ENCODE measurements at places on chromosomes 5 and 9.

GRCh38 chr5:141753971-141754713 is 72.1 kb upstream of the ARAP3 start:
- no peak for DNase-seq

DNA sequence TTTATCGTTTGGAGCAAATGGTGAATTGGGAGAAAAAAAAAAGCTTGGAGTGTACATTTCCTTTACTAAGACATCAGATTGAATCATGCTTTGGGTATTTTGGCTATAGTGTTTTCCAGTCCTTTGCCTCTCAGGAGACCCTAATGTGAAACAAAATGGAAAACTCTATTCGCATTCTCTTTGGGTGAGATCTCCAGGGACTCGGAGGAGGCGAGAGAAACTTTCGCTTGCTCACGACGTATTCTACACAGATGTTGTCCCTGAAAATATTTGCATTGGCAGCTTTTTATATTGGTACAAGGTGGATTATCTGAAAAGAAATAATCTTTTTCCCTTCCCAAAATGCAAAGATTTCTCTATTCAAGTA is 1240.1 kb upstream of the WWC1 start:
- DNase-seq, result no peak

DNA sequence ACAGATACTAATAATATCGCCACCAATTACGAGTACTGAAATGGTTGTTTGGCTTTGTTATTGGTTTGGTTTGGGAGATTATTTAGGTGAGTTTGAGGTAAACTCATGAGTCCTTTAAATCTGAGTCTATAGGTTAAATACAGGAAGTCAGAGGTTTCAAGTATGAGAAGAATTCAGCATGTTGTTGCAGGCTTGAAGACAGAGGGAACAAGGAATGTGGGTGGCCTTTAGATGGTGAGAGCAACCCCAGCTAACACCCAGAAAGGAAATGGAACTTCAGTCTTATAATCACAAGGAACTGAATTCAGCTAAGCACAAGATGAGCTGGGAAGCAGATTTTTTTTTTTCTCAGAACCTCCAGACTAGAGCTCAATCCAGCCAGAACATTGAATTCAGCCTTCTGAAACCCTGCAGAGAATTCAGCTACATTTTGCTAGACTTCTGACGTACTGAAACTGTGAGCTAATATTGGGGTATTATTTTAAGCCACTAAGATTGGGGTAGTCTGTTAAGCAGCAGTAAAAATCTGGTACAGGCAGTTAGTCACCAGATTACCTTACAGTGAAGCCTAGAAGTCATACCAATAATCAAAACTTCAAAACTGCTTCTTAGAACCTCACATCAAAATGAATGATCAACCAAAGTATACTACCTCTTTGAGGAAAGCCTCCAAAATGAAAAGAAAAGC is 216.0 kb upstream of the PUM3 start:
- no peak for DNase-seq

DNA sequence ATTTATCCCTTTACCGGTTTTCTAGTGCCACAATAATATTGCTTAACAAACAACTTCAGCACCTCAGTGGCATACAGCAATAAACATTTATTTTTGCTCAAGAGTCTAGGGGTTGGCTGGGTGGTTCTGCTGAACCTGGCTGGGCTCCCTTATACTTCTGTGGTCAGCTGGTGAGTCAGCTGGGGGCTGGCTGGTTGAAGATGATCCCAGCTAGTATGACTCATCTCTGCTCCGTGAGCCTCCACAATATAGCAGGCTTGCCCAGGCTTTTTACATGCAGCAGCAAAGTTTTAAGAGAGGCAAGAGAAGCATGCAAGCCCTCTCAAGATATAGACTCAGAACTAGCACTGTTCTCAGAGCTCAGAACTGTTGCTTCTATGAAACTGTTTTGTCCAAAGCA is 523.5 kb upstream of the CLINT1 start:
- DNase-seq, result no peak

GRCh38 chr9:19255112-19255511 is 24.6 kb downstream of the DENND4C start:
- no peak for DNase-seq

DNA sequence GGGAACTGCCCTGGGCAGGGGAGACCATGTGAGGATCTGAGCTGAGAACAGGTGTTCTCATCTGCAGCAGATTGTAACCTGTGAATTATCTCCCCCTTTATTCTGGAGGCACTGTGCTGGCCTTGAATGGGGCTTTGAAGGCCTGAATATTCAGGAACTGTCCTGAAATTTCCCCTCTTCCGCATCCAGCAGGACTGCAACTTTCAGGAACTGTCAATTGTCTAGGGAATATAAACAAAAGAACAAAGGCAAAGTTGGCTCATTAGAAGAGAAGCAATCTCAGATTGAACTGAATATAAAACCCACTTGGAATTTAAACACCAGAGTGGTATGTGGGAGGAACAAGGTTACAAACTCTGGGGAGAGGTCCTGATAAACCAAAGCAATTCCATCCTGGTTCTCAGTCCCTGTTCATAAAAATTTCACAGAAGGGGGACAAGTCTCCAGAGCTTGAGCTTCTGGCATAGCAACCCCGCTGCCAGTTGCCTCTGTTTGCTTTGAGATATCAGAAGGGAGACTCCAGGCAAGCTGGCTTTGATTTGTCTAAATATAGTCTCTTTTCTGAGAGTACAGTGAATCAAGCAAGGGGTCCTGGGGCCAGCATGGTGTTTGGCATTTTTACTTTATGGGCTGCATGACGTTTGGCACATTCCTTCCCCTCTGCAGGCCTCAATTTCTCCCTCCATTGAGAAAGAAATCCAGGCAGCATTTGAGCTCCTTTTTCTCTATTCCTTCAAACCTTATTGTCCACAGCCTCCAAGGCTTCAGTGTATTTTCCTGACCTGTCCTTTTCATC is 47.5 kb downstream of the ADRB2 start:
- no peak for DNase-seq

DNA sequence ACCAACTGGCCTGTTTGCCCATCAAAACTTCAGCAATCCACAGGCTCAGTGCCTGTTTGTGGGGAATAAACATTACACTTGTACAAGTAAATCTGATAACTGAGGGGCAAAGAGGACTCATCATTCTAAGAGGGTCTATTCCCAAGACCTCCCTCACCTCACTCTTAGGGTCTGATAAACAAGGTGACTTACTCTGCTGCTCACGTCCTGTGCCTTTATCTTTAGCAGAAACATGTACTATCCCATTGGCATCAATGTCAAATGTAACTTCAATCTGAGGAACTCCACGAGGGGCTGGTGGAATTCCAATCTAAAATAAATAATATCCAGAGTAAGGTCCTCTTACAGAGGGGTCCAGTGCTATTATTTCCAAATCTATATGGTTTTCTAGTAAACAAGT is 14.6 kb upstream of the ETF1 start:
- no peak for DNase-seq

- DNase-seq, result no peak
Measured at GRCh38 chr9:70554881-70555280, 140.4 kb upstream of the KLF9 start.

DNA sequence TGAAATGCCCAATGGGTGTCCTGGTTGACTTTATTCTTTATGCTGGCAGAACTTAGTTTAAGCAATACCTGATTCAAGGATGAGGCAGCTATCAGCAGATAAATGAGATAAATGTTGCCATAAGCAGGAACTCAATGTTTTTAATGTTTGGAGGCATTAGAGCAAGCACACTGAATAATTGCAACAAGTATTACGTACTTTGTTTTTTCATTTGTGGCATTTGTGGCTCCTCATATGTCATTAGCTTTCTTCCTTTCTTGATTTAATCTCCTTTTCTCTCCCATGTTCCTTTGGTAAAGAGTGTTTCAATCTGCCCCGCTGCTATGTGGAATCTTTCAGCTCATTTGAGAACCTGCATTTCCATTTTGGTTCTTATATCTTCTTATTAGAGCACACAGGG is 6.4 kb upstream of the NR3C1 start:
- DNase-seq, result no peak

DNA sequence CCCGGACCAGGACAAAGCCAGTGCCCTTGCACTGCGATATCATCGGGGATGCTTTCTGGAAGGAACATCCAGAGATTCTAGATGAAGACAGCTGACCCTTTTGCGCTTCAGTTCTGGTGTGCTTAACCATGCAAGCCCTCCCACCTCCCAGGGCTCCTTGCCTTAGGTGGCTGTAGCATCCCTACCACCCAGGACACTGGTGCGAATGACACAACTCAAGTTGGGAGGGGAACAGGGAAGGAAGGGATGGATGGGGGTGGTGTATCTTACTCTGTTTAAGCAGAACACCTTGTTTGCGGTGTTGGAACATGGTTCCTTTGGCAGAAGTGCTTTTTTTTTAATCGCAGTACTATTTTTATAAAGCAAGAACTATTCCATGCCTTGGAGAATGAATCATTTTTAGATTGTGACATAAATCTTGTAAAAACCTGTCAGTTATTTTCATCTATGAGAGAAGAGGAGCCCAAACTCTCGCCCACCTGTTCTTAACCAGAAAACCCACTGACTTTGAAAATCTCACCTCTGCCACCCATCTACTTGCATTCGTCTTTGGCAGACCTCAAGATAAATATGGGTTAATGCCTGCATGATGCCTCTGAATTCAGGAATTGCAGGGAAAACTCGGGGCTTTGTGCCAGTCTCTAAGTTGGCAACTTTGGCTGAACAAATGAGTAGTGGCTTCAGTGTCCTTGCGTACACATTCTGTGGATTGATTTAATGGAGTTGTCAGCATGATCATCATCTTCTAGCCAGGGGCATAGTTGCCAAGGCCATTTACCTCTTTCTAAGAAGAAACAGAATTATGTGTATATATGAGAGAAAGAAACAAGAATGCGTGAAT is 3.9 kb upstream of the LSM11 start:
- no peak for DNase-seq

GRCh38 chr9:89604729-89605464 is at the start of gene GADD45G:
GADD45G (plus strand) TSS chr9:89605012; CDS start chr9:89605122, 110 bp downstream.
- peak; percentile 96 for DNase-seq

- no peak for DNase-seq
Measured at GRCh38 chr9:101371813-101372212, 13.0 kb downstream of the BAAT start.

GRCh38 chr5:126884269-126884819 is 107.4 kb downstream of the LMNB1 start:
- no peak for DNase-seq

DNA sequence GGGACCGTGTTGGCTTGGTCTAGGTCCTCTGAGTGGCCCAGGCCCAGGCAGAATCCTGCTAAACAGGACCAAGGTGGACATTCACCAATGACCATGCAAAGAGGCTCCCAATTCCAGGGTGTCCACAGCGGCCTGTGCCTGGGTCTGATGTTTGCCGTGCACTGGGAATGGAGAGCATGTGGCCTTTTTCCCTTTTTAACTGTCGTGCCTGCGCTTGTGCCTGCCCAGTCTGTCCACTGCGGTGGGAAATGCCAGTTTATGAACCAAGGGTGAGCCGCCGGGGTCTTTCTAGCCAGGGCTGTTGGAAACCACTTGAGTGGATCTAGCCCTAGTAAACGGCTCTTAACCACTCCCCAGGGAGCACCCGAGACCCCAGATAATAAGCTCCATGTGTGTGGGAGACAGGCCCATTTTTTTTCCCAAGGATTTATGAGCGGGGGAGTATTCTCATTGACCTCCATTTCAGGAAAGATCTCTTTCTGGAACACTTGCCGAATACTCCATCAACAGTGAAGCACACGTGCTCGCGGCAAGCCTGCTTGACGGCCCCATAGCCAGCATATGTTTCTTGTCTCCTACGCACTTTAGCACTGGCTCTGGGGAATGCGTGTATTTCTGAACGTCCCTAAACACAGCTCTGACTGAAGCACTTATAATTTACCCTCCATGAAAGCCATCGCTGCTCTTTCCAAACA is 93.2 kb upstream of the PHYKPL start:
- DNase-seq, result no peak

GRCh38 chr9:20618361-20618802 is 3.9 kb downstream of the MLLT3 start:
- no peak for DNase-seq

GRCh38 chr5:88674356-88675167 is 208.4 kb downstream of the MEF2C start:
- peak; percentile 80 for DNase-seq

- no peak for DNase-seq
Measured at GRCh38 chr5:23026252-23027170, 173.4 kb upstream of the CDH12 start.

DNA sequence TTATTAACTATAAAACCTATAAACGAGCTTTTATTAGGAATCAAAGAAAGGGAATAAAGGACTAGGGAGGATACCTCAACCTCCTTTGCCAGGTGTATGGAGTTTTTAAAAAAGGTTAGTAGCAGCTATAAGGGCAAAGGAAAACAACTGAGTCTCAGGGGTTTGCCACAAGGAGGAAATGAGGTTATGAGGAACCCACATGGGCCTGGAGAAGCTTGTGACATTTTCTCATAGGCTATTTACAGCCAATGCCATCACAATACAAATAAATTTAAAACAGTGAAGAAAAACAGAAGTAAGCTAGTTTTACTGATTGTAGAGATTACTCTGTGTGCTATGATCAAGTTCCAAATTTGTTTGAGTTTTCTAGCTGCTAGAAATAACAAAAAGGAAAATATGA is 92.6 kb downstream of the CDKN2A start:
- DNase-seq, result no peak

DNA sequence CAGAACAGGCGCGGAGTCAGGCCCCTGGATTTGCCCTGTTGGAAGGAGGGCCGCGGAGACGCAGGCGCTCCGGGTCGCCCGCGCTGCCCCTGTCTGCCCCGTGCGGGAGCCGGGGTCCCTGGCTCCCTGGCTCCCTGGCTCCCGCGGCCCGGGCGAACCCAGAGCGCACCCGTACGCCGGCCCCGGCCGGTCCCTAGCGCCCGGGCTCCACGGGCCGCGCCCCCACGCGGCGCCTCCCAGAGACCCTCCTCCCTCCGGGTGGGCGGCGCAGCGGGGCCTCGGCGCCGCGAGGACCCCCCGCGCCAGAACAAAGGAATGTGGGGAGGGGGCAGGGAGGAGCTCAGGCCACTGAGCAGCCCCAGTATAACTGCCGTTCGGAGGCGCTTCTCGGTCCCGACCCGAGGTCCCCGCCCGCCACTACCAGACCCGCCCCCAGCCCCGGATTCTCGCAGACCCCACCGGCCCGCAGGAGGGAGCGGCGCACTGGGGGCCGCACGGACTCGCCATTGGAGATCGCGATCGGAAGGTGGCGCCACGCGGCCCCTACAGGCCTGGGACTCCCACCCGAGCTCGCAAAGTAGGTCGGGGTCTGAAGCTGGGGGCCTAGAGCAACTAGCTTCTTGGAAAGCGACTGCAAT is 2.4 kb downstream of the NFIL3 start:
- no peak for DNase-seq

DNA sequence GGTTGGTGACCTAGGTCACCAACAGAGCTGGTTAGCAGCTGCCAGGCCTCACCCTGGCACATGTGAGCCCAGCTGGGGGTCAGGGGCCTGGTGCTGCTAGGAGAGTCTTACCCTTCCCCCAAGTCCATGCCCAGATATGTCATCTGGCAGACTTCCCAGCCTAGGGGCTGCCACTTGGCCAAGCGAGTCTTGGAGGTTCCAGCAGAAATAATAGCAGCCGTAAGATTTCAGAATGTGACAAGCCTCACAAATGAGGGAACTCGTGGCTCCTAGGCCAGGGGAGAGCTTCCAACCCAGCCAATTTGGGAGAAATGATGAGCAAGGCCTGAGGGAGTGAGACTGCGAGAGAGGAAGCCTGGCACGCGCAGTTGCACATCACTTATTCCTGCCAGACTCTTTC is 11.1 kb downstream of the URM1 start:
- DNase-seq, result peak; percentile 21

GRCh38 chr9:95570150-95570549 is 53.4 kb upstream of the PTCH1 start:
- DNase-seq, result no peak

GRCh38 chr9:136578915-136579649 is 33.2 kb upstream of the NOTCH1 start:
- no peak for DNase-seq
